SK-N-MC (cell line): ENCODE measurements at places on chromosomes 6 and 20.

DNA sequence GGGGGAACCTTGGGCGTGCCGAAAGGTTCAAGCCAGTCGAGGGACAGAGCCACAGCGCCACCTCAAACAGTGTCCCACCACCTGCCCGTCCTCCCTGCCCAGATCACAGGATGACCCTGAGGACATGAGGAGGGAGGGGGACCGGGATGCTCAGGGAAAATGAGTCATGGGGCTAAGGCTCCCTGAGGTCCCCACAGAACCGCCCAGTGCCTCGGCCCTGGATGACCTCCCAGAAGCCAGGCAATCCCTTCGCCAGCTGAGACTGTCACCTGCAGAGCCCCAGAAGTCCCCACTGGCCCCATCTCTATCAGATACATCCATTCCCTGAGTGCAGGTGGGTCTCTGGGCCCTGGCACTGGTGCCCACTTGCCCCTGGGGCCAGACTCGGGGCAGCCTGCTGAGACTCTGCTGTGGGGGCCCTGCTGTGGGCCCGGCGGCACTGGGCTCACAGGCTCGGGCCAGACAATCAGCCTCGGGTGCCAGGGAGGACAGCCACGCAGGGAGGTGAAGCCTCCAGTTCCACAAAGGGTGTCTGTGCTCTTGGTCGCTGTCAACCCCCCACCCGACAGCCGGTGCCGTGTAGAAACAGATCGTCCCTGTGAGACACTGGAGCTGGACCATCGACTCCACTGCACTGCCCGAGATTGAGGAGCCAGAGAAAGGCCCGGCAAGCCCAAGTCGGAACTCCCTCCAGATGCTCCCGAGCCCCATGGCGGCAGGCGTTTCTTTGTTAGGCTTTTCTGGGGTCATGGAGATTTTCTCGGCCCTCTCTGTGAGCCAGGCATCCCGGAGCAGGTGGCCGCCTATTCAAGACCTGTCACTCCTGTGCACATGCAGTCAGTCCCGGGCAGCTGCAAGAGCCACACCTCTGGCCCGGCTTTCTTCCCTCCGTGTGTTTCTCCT is 26.1 kb downstream of the PXDC1 start:
- no peak for DNase-seq

DNA sequence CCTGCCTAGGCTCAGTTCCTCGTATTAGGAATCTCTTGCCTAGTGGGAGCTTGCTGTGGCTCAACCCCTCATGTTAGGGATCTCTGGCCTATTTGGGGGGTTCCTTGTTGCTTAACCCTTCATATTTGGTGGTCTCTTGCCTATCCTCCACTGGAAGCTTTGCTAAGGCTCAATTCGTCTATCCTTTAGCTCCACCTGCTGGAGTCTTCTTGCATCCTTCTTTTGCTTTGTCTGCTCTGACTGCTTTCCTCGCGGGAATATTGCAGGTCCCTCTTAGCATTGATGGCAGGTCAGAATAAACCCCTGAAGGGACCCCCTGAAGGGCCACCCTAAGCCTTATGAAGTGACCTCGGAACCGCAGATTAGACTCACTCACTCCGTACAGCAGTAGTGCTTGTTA is 203.0 kb upstream of the TBX18 start:
- no peak for DNase-seq

DNA sequence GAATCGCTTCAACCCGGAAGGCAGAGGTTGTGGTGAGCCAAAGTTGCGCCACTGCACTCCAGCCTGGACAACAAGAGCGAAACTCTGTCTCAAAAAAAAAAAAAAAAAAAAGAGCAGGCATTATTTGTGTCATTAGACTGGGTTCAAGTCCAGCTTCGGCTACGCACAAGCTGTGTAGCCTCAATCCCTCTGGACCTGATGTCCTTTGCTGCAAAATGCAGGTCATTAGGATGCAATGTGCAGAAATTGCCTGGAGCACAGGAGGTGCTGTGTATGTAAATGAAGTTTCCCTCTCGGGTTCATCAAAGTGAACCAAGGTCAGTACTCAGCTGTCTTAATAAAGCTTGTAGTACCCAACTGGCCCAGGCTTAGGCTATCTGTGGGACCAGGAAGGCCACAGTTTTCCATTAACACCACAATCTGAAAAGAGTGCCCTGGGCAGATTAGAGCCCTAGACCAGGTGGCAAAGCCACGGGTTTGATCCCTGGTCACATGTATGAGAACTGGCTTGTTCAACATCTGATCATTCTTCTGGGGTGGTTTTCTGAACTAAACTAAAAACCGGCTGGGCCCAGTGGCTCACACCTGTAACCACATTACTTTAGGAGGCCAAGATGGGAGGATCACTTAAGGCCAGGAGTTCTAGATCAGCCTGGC is 155.3 kb downstream of the ZMYND8 start:
- DNase-seq: no peak

DNA sequence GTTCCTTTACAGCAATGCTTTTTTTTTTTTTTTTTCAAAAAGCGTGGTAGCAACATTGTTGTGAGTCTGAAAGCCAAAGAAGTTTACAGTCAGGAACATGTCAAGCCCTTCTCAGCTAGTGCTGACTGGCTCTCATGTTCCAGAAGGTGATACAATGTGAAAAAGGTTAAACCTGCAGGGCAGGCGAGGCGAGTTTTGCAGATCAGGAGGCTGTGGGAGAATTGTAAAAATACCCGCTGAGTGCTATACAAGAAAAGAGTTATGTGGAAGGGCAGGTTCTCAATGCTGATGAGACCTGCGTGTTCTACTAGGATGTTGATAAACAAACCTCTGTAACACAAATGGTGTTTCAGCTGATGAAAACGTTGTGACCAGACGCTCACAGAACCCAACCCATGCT is 30.9 kb upstream of the RPP40 start:
- no peak for DNase-seq

DNA sequence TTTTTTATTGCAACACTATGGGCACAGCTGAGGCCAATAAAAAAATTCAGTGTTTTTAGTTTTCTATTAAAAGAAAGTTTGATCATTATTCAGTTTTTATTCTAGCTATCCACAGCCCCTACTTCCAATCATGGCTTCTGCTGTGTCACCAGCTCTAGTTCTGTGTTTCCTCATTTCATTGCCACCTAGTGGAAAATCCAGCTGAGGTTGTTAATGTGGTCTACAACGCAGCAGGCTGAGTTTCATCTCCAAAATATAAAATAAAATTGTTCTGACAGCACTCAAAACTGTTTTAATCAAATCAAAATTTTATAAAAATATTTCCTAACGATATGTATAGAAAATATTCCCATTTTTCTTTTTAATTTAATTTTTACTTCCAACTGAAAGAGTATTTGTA is 13.6 kb downstream of the COL9A1 start:
- DNase-seq: no peak

GRCh38 chr6:134240665-134241431 is 77.1 kb downstream of the SGK1 start:
- DNase-seq: peak; percentile 12

DNA sequence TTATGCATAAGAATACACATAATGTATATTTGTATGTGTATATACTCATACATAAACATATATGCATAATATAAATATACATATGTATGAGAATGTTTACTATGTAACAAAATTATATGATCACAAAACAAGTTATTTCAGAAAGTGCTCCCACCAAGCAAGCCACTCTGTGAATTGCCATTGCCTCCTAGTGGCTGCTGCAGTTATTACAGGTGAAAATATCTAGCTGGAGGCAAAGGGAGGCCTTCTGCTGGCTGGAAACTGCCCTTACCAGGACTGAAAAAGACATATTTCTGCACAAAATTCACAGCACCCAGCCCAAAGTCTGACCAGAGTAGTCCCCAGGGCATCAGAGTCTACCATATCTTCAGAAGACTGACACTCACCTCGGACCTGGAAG is 14.4 kb upstream of the ADAM33 start:
- no peak for DNase-seq

GRCh38 chr6:73064266-73064665 is 161.0 kb downstream of the KHDC1L start:
- no peak for DNase-seq

GRCh38 chr20:50575865-50576720 is 65.9 kb downstream of the PTPN1 start:
- DNase-seq: no peak

GRCh38 chr6:23510778-23511510 is 615.1 kb upstream of the NRSN1 start:
- no peak for DNase-seq

- DNase-seq: no peak
Observed at GRCh38 chr6:62746968-62747367, 460.9 kb upstream of the KHDRBS2 start.
